ENCODE measurements at places on chromosomes 1 and 21.

DNA sequence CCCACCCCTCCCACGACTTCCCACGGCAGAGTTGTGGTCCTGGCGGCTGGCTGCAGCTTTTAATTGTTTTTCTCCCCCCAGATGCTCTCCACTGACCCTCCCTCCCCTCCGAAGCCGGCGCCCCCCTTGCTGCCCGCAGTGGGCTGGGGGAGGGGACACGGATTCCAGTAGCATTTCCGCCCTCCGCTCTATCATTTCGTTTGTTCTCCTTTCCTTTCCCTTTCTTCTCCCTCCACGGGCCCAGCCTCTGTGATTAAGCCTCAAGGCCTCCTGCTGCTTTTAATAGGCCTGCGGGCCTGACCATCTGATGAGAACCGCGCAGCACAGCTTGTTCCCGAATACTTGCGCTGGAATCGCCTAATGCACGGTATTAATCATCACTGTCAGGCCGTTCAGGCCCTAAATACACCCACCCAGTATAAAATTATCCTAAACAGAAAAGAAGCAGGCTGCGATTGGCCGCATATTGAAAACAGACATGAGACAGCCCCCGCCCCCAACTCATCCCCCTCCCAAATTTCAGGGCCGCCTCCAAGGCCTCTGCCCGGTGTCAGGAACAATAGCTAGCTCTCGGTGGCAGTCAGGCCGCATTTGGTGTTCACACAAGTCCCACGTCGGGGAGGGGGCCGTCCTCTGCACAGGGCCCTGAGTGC lies 102.0 kb upstream of the ARHGEF16 start:
- DNase-seq: no peak

DNA sequence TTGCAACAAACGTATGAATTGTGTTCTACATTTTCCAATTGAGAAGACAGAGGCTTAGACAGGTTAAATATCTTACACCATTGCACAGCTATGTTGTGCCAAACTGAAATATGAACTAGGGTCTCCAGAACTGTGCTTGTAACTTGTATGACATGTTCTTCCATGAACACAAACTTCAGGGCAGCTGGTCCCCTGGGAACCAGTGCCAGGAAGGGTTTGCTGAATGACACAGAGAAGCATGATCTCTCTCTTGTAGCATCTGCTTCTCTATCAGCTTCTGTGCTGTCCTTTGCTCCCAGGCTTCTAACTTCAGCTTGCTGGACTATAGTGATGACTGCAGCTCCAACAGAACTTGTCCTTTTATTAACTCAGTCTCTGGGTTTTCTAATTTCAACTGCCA lies 385.5 kb downstream of the SIPA1L2 start:
- no peak for DNase-seq

- no peak for DNase-seq
These were observed 69.1 kb downstream of the KAZN start for GRCh38 chr1:14667651-14667984.

- DNase-seq: no peak
These were observed 1.6 kb downstream of the KCNJ9 start for GRCh38 chr1:160082926-160083325.

- peak; percentile 60 for DNase-seq
These were observed 707 bp upstream of the KLHL21 start for GRCh38 chr1:6603238-6603914.

DNA sequence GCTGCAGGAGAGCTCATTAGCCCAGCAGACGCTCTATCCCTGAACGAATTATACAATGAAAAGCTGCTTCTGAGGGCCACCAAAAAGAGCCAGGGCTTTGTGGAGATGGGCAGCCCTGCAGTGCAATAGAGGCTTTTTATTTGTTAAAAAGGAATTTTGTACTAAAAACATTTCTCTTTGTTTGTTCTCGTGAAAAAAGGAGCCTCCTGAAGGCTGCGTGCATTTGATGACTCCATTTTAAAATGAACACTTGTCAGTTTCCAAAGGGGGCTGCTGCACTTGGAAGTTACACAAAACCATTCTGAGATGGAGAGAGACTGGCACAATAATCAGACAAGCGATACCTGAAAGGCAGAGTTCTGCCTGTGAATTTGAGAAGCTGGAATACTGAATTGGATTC lies 202.8 kb downstream of the NTNG1 start:
- DNase-seq: no peak

DNA sequence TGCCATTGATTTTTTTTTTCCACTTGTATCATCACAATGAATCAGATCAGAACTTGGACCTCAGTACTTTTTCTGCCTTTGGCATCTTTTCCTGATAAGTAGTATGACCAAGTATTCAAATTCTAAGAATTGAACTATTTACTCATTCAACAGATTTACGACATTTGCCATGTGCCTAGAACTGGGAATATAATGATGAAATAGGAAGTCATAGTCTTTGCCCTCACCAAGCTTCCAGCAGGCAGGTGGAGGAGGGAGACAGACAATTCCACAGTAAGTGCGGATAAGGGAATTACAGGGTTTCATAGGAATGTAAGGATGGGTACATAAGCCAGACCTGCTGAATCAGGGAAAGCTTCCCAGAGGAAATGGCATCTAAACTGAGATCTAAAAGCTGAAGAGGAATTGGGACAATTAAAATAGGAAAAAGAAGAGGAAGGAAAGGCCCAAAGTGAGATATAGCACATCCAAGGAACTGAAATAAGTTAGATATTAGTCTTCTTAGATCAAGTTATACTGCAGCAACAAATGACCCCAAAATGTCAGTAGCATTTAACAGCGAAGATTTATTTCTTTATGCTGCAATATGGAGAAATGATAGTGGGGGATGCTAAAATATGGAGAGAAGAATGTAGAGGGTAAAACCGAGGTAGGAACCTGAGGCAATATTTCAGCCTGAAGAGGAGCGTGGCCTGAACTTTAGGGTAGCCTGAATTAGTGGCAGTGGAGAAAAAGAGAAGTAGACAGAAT lies 5.3 kb upstream of the DDX59 start:
- DNase-seq: no peak

DNA sequence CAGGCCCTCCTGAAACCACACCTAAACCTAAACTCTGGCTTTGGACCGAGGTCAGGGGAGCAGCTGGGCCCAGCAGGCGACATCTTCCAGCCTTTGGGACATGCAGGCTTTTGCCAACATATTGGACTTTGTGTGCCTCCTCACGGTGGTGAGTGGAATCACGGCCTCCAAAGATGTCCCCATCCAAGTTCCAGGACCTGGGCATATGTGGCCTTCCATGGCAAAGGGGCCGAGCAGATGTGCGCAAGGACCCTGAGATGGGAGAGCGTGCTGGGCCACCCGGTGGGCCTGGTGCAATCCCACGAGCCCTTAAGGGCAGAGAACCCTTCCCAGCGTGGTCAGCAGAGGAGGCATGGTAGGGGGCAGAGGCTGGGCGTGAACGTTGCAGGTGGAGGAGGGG lies 160.8 kb upstream of the C1orf174 start:
- no peak for DNase-seq

DNA sequence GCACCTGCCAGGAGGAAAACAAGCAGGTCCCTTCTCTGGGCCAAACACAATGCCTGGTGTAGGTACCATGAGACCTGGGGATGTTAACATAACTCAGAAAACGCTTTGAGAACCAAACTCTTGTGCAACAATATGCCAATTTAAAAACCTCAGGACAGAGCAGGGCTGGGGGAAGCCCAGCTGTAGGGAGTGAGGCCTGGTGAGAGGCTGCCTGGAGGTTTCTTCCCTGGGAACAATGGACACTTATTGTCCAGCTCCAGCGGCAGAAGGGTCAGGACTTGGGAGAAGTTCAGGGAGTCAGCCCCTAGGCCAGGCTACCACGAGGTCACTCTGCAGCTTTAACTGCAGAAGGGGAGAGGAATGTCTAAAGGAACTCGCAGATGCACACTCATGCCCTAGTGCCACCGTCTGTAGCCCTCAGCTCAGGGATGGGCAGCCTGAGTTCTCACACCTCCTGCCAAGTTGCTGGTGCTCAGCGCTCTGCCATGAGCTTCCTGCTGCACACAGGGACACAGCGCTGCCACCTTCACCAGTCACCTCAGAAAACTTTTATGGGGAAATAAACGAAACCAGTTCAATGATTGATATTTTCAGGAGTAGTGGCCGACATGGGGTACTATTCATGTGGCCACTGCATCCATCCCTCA lies 8.5 kb downstream of the GPR157 start:
- no peak for DNase-seq

DNA sequence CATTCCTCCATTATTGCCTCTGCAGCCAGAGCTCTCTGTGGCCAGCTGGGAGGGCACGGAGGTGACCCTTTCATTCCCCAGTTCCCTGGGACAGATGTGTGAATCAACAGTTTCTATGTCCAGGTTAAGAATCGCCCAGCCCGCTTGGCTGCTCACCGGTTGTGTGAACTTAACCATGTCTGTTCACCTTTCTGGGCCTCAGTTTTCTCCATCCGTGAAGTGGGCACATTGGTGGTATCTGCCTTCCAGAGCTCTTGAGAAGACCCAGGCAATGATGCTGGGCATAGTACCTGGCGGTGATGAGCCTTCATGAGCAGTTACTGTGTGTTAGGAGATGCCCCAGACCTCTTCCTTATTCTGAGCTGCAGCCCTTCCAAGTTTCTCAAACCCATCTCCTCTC lies 238.3 kb downstream of the MATN1 start:
- no peak for DNase-seq

GRCh38 chr1:32005522-32005921 lies 8.1 kb upstream of the KHDRBS1 start:
- DNase-seq: no peak

DNA sequence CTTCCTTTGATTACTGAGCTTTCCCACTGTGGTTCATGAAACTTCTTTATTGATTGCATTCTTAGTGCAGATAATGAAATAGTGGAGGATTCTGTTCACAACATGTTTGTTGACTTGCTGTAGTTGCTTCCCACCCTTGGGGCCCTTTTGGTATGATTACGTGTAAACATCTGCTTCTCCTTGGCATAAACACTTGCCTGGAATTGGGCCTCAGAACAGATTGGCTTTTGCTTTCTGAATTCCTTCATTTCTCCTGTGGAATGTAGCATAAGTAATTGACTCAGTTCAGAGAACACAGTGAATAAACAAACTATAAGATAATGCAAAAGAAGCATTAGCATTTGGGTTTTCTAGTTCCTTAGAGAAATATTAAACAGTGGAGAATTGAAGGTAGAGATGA lies 59.5 kb upstream of the LAMC2 start:
- DNase-seq: no peak

GRCh38 chr1:111422546-111423391 lies 4.8 kb downstream of the OVGP1 start:
- no peak for DNase-seq

DNA sequence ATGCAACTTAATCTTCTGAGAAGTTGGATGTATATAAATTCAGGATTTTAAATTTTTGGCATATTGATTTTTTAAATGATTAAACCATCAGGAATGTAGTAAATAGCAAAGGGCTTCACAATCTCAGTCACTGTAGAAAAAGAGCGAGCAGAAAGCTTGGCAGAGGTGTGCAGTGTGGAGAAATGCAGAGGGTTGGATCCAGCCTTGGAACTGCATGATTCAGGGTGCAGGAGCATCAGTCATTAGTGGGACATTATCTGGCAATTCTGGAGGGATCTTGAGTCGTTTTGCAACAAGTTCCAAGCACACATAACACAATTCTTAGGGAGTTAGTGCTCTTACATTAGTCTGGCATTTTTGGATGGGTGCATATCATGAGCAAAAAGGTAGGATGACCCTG lies 267.9 kb downstream of the PLA2G4A start:
- no peak for DNase-seq

GRCh38 chr1:202129453-202130296 lies 7.0 kb downstream of the GPR37L1 start:
- DNase-seq: no peak

GRCh38 chr1:207828485-207829158 lies 76.8 kb downstream of the CD46 start:
- DNase-seq: no peak

DNA sequence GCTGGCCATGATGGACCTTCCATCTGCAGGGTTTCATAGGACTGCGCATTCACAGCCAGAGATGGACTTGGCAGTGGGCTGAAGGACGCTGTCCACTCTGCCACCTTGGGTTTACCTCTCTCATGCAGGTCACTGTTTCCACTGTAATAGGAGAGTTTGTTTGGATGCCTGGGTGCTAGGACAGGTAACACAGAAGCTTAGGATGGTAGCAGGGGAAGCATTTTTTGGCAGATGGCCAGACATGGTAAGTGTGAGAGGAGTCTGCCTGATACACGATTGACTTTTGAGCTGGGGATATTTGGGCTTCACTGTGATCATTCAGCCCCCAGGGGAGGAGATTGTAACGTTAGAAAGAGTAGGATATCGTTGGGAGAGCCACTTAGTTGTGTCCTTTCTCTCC lies 11.8 kb downstream of the PSEN2 start:
- no peak for DNase-seq

- DNase-seq: no peak
These were observed 102.7 kb downstream of the RASAL2 start for GRCh38 chr1:178196631-178197030.

DNA sequence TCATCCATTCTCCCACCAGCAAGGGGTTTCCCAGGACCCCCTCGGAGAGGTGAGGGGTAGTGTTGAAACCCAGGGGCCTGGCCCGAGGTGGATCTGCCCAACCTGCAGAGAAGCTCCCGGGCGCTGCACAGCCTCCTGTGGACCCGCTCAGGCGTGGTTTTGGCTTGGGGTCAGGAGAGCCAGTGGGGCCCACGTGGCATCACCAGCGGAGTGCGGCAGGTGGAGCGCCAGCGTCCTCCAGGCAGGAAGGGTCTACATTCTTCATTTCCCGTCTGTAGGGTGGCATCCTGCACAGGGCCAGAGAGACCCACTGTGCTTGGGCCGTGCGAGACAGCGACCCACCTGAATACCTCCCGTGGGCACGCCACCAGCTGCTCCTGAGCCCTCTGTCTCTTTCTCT lies 135.2 kb downstream of the NPHP4 start:
- no peak for DNase-seq

- no peak for DNase-seq
These were observed 95.3 kb downstream of the COP1 start for GRCh38 chr1:176111835-176112234.

- no peak for DNase-seq
These were observed 10.5 kb downstream of the RXFP4 start for GRCh38 chr1:155951753-155952504.

GRCh38 chr1:55970526-55971110 lies 608.7 kb downstream of the PLPP3 start:
- DNase-seq: no peak
